ENCODE measurements at places on chromosomes 3 and 15. TPM values are rescaled to one million over a fixed set of nuclear protein-coding genes. Genes with fewer than 3 reads are reported as not detected.

TMCO5A gene
- total RNA-seq: not detected

ATP13A4 gene
- total RNA-seq: not detected

NTRK3 gene
- 5.8 TPM for total RNA-seq

NEK10 gene
- total RNA-seq: 6.0 TPM

CCR3 gene
- total RNA-seq: not detected

SMCO1 gene
- total RNA-seq: not detected

ITIH1 gene
- not detected for total RNA-seq

- no peak overlapping the region for H3K4me3 ChIP-seq
- no peak for DNase-seq
- no peaks in the 10 kb centered on the region for H3K36me3 ChIP-seq
- H3K27me3 ChIP-seq: no peaks in the 10 kb centered on the region
- H3K27ac ChIP-seq: no peak overlapping the region
Measured at GRCh38 chr3:104676241-104676640, 690.5 kb upstream of the ALCAM start.

- no peaks in the 10 kb centered on the region for H3K36me3 ChIP-seq
- no peaks in the 10 kb centered on the region for H3K27me3 ChIP-seq
- no peaks in the 10 kb centered on the region for H3K4me1 ChIP-seq
- H3K4me3 ChIP-seq: no peak overlapping the region
- no peak overlapping the region for H3K27ac ChIP-seq
- DNase-seq: no peak
Measured at GRCh38 chr3:172087602-172088580, 48.5 kb downstream of the FNDC3B start.

- H3K27ac ChIP-seq: no peak overlapping the region
- no peaks in the 10 kb centered on the region for H3K27me3 ChIP-seq
- no peak overlapping the region for H3K4me3 ChIP-seq
- no peaks in the 10 kb centered on the region for H3K36me3 ChIP-seq
- no peak for DNase-seq
- no peaks in the 10 kb centered on the region for H3K4me1 ChIP-seq
Measured at GRCh38 chr3:39361252-39361927, 21.8 kb upstream of the SLC25A38 start.

DNA sequence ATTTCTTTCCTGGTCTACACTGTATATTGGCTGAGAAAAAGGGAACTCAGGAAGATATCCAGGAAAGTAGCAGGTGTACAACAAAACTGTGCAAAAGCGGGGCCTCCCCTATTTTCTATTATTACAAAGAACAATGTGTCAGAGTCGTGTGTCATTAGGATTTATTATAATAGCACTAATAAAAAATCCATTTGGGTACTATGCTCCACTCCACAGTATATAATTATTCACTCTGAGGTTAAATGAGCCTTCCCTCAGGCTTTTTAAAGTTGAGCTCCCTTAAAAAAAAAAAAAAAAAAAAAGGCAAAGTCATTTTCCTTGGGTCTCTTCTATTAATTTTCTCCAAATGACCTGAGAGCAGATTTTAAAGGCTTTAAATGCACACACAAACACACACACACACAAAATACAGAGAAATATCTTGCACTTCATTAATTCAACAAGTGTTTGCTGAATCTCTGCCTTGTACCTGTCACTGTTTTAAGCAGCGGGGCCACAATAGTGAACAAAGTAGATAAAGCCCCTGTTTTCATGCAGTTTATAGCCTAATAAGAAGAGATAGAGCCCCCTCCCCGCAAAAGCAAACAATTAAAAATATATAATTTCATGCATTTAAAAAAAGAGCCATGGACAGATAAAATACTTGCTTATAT lies 1.3 kb upstream of the DPP8 start:
- no peak overlapping the region for H3K4me3 ChIP-seq
- no peak for DNase-seq
- peaks cover 5% of the 10 kb centered on the region for H3K4me1 ChIP-seq
- no peak overlapping the region for H3K27ac ChIP-seq
- no peaks in the 10 kb centered on the region for H3K27me3 ChIP-seq

- H3K36me3 ChIP-seq: no peaks in the 10 kb centered on the region
- no peaks in the 10 kb centered on the region for H3K27me3 ChIP-seq
- DNase-seq: no peak
- H3K4me3 ChIP-seq: no peak overlapping the region
- no peak overlapping the region for H3K27ac ChIP-seq
Measured at GRCh38 chr3:73499787-73500186, 125.0 kb downstream of the PDZRN3 start.

DNA sequence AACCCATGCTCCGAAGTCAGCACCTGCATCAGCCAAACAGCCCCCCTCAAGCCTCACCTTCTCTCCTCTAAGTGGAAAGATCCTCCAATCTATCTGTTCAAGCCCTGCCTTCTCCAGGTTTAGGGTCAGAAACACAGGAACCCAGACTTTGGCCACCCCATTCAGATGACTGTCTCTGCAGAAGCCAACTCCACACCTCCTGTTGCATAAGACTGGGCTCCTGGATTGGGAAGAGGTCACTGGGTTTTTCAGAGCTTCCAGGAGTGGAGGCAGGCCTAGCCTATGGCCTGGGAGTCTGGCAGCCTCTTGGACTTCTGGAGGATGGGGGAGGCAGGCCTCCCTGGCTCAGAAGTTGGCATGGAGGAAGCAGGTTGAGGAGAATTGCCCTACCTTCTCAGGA lies 21.5 kb downstream of the CCDC33 start:
- no peaks in the 10 kb centered on the region for H3K4me1 ChIP-seq
- no peaks in the 10 kb centered on the region for H3K36me3 ChIP-seq
- H3K27me3 ChIP-seq: no peaks in the 10 kb centered on the region
- no peak overlapping the region for H3K4me3 ChIP-seq
- no peak for DNase-seq
- H3K27ac ChIP-seq: no peak overlapping the region

DNA sequence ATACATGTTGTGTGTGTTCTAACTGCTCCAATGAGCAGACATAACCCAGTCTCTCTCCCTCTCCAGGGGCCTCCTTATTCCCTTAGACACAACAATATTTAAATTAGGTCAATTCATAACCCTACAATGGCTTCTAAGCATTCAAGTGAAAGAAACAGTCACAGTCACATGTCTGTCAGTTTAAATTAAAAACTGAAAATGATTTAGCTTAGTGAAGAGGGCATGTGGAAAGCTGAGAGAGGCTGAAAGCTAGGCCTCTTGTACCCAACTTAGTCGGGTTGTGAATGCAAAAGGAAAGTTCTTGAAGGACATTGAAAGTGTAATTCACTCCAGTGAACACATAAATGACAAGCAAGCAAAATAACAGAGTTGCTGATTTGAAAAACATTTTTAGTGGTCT lies 1519.6 kb downstream of the OTOL1 start:
- H3K27me3 ChIP-seq: no peaks in the 10 kb centered on the region
- H3K27ac ChIP-seq: no peak overlapping the region
- no peaks in the 10 kb centered on the region for H3K36me3 ChIP-seq
- DNase-seq: no peak
- no peaks in the 10 kb centered on the region for H3K4me1 ChIP-seq

GRCh38 chr3:136604961-136605360 lies 147.2 kb downstream of the STAG1 start:
- H3K36me3 ChIP-seq: no peaks in the 10 kb centered on the region
- H3K27ac ChIP-seq: no peak overlapping the region
- no peaks in the 10 kb centered on the region for H3K27me3 ChIP-seq

DNA sequence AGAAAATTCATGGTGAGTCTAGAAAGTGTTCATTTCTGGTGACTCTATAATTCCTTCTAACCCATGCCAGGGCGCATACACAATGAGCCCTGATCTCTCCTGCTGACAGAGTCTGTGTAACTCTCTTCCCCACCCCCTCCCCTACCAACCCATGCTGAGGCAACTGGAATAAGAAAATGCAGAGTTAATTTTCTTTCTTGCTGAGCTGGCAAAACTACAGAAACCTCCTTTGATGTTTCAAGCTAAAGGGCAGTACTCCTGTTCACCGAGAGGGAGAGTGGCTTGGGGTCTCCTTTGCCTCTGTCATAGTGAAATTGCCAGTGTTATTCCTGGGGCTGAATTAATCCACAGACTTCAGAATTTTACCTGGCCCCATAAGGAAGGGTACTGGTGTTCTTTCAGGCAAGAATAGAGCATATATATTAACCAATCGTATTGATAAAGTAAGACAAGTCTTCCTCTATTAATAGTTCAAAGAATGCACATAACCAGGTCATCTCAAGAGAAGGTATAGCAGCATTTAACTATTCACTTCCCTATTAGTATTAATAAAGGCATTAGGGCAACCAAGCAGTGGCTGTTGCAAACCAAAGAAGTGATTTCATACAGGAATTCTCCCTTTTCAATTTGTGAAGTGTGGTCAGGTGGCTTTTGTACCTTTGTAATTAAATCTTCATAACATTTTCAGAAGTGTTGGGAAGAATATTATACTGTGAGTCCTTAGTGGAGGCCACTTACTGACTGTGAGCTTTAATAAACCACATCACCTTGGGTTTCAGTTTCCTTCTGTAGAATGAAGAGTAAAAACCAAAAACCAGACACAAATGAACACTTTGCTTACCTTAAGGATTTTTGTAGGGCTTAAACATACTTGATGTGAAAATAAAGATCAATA lies 4.1 kb downstream of the GAP43 start:
- H3K4me3 ChIP-seq: no peak overlapping the region
- DNase-seq: no peak
- H3K27me3 ChIP-seq: no peaks in the 10 kb centered on the region
- no peak overlapping the region for H3K27ac ChIP-seq

DNA sequence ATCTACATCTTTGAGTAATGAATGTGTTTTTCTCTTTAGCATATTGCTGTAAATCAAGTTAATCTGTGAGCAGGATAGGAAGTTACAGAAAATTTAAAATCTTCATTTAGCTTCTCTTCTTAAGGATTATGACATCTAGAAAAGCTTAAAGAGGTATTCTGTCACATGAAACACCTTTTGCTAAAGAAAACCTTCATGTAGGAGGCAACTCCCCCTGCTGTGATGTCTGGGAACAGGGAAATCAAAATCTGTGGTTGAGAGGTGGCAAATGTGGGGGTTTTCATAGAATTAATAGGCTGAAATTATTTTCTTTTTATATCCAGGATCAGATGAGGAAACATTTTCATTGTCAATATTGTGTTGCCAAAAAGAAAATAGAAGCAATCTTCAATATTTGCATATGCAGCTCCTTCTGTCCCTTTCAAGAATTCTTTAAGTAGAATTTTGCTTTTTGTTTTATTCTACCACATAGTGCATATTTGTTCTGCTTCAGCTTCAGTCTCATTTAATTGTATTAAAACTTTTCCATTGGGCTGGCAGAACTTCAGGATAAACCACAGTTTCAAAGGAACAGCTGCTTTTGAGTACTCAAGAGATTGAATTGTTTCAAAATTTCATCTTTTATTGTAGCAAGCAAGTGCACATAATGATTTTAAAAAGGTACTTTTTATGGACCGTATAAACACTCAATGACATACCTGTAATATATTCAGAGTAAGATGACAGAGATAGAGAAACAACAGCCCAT lies 128.4 kb downstream of the RAP2B start:
- H3K4me1 ChIP-seq: no peaks in the 10 kb centered on the region
- DNase-seq: no peak
- H3K4me3 ChIP-seq: no peak overlapping the region
- no peaks in the 10 kb centered on the region for H3K36me3 ChIP-seq

DNA sequence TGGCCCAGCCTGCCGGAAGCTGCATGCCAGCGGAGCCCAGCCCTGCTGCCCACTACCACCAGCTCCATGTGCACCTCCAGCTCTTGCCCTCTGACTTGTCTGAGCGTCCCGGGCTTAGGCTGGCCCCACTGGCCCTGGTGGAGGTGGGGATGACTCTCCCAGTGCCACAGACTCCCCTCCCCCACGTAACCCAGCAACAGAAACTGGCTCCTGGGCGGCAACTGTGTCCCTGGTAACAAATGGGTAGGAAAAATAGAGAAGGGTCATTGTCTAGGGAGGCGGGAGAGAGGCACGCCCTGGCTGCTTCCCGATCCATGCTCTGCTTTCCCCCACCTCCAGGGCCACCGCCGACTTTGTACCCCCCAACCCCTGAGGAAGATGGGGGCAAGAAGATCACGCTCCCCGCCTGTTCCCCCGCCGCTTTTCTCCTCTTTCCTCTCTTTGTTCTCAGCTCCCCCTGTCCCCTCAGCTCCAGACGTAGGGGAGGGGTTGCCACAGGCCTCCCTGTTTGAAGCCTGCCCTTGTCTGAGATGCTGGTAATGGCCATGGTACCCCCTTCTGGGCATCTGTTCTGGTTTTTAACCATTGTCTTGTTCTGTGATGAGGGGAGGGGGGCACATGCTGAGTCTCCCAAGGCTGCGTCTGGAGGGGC lies 10.8 kb upstream of the SEMA3B start:
- H3K36me3 ChIP-seq: no peaks in the 10 kb centered on the region
- H3K4me3 ChIP-seq: no peak overlapping the region
- H3K27ac ChIP-seq: peak overlapping the region; percentile 92
- H3K27me3 ChIP-seq: no peaks in the 10 kb centered on the region

DNA sequence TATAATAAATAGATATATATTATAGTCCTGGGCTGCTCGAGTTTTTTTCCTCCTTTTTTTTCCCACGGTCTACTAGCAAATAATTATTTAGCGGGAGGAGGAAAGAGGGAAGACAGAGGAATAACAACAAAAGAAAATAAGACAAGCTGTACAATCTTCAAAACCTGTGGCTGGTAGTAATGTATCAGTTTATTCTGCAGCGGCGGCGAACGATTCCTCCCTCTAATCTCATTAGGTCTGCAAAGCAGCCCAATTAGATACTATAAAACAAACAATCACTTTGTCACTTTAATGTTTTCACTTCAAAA lies 390 bp upstream of the TLE3 start:
- peaks cover 4% of the 10 kb centered on the region for H3K4me1 ChIP-seq
- H3K4me3 ChIP-seq: peak overlapping the region; percentile 95
- H3K27ac ChIP-seq: peak overlapping the region; percentile 98
- no peaks in the 10 kb centered on the region for H3K36me3 ChIP-seq
- no peaks in the 10 kb centered on the region for H3K27me3 ChIP-seq
- peak; percentile 70 for DNase-seq
